ENCODE measurements at places on chromosomes 1 and 21.

GRCh38 chr1:170318736-170319135 lies 173.0 kb downstream of the NTMT2 start:
- no peak for DNase-seq

- no peak for DNase-seq
Measured at GRCh38 chr1:111813440-111814304, 58.0 kb downstream of the DDX20 start.

GRCh38 chr1:58727364-58727763 lies 27.5 kb upstream of the MYSM1 start:
- DNase-seq: no peak

DNA sequence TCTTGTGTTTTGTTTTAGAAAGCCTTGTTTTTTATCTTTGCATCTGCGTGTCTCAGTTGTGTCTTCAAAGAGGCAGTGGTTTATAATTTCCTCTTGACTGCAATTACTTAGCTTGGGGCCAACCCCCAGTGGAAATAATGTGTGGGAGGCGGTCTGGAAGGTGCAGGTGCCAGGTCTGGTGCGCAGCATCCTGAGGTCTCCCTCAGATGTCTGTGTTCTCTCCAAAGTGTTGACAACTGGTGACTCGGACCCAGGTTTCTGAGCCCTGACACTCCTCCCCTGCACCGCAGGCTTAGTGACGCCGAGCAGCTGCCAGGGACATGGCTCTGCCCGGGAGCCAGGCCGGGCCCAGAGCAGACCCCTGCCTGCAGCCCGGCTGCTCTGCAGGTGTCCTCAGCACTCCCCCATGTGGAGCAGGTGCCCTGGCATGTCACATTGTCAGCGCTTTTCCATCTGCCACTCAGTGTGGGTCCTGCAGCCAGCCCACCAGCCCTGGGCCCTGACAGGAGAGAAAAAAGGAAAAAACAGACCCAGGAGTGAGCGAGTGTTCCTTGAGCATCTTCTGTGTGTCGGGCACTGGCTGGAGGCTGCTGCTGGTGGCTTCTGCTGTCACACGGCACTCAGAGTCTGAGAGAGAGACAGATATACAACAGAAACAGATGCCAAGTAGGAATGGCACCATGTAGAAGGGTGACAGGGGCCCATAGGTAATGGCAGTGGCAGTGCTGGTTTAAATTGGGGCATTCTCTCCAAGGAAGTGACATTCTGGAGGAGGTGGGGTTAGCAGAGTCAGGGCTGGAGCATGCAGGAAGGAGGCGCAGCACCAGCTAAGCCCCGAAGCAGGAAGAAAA lies 24.8 kb upstream of the SELENON start:
- DNase-seq: no peak

DNA sequence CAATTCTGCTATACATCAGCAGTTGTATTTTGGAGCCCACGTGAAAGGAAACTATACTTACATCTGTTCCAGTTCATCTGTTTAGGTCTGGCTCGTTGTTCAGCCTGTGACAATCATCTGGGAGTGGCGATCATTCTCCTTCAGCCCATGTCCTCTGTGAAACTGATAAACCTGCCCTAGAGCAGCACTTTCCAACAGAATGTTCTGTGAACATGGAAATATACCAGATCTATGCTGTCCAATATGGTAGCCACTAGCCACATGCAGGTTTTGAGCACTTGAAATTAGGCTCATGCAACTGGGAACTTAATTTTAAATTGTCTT lies 24.5 kb upstream of the COQ8A start:
- no peak for DNase-seq
